Chondrocyte (in vitro differentiated cells): ENCODE measurements at places on chromosomes 2 and 18. TPM values are rescaled to one million over a fixed set of nuclear protein-coding genes. Genes with fewer than 3 reads are reported as not detected.

DNA sequence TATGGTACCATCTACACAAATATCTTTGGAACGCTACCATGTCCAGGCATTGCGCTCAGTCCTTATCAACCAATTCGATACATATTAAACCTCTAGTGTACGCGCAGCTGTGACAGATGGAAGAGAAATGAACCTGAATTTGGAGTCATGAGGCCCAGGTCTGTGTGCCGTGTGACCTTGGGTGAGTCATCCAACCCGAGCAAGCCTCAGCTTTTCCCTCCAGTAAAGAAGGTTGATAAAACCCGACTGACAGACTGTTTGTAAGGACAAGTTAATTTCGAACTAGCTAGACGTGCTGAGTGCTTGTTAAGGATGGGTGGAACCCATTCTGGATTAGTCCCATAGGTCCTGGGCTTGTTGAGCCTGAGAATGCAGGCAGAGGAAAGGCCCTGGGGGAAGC is 28.2 kb downstream of the GREB1 start:
- peaks cover 4% of the 10 kb centered on the region for H3K27me3 ChIP-seq
- DNase-seq: no peak
- no peak overlapping the region for H3K27ac ChIP-seq
- no peak overlapping the region for H3K4me3 ChIP-seq

DNA sequence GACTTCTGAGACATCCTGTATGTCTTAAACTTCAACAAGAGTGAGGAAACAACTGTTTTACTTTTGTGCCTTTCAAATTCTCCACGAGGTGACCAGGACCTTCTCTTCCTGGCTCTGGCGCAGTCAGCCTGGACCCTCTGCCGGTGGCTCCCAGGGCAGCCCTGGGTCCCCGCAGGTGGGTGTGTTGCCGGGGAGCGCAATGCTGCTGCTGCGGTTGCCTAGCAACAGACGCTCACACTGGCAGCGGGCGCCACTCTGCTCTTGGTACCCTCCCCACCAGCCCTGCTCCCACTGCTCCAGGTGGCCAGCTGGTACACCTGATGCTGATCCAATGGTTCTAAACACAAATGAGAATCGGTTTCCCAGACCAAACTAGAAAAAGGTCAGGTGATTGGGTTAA is 58.7 kb downstream of the GNAL start:
- no peak overlapping the region for H3K4me3 ChIP-seq
- DNase-seq: no peak
- peaks cover 7% of the 10 kb centered on the region for H3K4me1 ChIP-seq
- H3K27me3 ChIP-seq: peaks cover 38% of the 10 kb centered on the region

CDH20 gene
- total RNA-seq: not detected in 3 replicates

- no peak overlapping the region for H3K27ac ChIP-seq
- H3K36me3 ChIP-seq: no peaks in the 10 kb centered on the region
- no peaks in the 10 kb centered on the region for H3K27me3 ChIP-seq
- H3K4me3 ChIP-seq: no peak overlapping the region
- no peaks in the 10 kb centered on the region for H3K4me1 ChIP-seq
Measured at GRCh38 chr2:158232476-158232875, 130.8 kb downstream of the UPP2 start.

AQP12B gene
- not detected in 3 replicates for total RNA-seq

PTPRM gene
- 116 to 142 TPM (median 131 TPM) in 3 replicates for total RNA-seq

G6PC2 gene
- not detected in 3 replicates for total RNA-seq

CRYGC gene
- not detected in 3 replicates for total RNA-seq

CHPF gene
- total RNA-seq: 273 to 276 TPM (median 273 TPM) in 3 replicates

EPHA4 gene
- total RNA-seq: 3.9 to 6.8 TPM (median 5.5 TPM) in 3 replicates

C1QL2 gene
- total RNA-seq: not detected in 3 replicates

DNA sequence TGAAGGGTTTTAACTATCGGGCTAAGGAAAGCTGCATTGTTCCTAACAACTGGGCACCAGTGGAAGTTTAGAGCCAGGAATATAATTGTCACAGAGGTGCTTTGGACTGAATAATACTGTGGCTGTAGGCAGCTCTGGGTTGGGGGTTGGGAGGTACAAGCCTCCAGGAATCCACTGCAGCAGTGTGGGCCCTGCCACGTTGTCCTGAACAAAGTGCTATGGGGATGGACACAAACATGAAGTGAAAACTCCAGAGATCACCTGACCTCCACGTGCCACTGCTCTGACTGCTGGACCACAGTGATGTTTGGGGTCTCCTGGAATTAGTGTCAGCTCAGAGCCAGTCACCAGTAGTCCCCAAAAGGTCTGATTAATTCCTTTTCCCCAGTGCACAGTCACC is 110.9 kb downstream of the BCL2 start:
- DNase-seq: no peak
- H3K27ac ChIP-seq: no peak overlapping the region
- H3K4me3 ChIP-seq: no peak overlapping the region
- no peaks in the 10 kb centered on the region for H3K36me3 ChIP-seq
- no peaks in the 10 kb centered on the region for H3K27me3 ChIP-seq
- peaks cover 9% of the 10 kb centered on the region for H3K4me1 ChIP-seq

- no peaks in the 10 kb centered on the region for H3K36me3 ChIP-seq
- DNase-seq: peak; percentile 72
- peaks cover 58% of the 10 kb centered on the region for H3K4me1 ChIP-seq
- H3K4me3 ChIP-seq: peak overlapping the region; percentile 59
Measured at GRCh38 chr2:238864207-238865014, 16.5 kb downstream of the TWIST2 start.

TMEM200C gene
- 5.8 to 8.3 TPM (median 5.9 TPM) in 3 replicates for total RNA-seq

DNA sequence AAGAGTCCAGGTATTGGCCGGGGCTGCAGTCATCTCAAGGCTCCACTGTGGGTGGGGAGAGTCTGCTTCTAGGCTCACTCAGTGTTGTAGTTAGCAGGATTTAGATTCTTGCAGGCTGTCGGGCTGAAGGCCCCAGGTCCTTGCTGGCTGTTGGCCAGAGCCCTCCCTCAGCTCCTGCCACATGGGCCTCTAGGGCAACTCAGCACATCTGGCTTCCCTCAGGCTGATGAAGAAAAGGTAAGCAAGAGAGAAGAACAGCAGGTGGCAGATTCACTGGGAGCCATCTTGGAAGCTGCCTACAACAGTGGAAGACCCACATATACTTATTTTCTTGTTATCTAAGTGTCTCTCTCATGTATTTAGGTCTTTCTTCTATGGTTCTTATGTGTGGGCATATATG is 4.3 kb downstream of the MRPS9 start:
- no peaks in the 10 kb centered on the region for H3K27me3 ChIP-seq
- DNase-seq: no peak
- no peak overlapping the region for H3K4me3 ChIP-seq
- peaks cover 13% of the 10 kb centered on the region for H3K4me1 ChIP-seq
- no peak overlapping the region for H3K27ac ChIP-seq
- no peaks in the 10 kb centered on the region for H3K36me3 ChIP-seq

- H3K36me3 ChIP-seq: peaks cover 10% of the 10 kb centered on the region
- no peak overlapping the region for H3K27ac ChIP-seq
- no peaks in the 10 kb centered on the region for H3K4me1 ChIP-seq
- DNase-seq: no peak
- no peaks in the 10 kb centered on the region for H3K27me3 ChIP-seq
Measured at GRCh38 chr2:6855860-6856547, 9.7 kb downstream of the CMPK2 start.

DNA sequence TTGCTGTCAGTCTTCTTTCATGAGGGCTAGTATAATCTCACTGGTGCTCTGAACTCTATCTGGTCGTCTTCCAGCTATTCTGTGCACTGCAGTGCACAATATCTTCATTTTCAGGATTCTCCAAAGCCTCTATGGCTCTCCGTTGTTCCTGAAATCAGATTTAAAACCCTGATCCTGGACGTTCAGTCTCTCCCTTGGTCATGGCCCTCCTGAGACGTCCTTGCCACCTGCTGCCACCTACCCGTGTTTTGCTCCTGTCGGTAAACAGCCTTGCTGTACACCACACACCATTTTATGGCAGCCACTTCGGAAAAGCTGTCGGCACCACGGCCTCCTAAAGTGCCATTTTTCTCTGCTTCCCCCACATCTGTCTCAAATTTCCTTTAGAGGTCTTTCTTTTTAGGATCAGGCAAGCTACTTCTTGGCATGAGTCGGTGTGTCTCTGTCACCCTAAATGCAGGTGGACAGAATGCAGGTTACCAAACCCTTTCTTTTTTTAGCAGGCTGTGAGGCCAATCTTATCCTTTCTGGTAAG is 170.0 kb downstream of the HRH4 start:
- peaks cover 14% of the 10 kb centered on the region for H3K27me3 ChIP-seq
- H3K27ac ChIP-seq: no peak overlapping the region
- H3K4me3 ChIP-seq: no peak overlapping the region
- no peak for DNase-seq

CDK15 gene
- 3.6 to 5.9 TPM (median 4.6 TPM) in 3 replicates for total RNA-seq

- no peak for DNase-seq
- H3K4me3 ChIP-seq: no peak overlapping the region
- H3K27ac ChIP-seq: peak overlapping the region; percentile 82
- H3K27me3 ChIP-seq: no peaks in the 10 kb centered on the region
Measured at GRCh38 chr2:46909771-46910419, 5.7 kb downstream of the MCFD2 start.

MYO1B gene
- 64.7 to 116 TPM (median 114 TPM) in 3 replicates for total RNA-seq

CCDC148 gene
- total RNA-seq: 0.52 to 1.5 TPM (median 1.4 TPM) in 3 replicates

DNA sequence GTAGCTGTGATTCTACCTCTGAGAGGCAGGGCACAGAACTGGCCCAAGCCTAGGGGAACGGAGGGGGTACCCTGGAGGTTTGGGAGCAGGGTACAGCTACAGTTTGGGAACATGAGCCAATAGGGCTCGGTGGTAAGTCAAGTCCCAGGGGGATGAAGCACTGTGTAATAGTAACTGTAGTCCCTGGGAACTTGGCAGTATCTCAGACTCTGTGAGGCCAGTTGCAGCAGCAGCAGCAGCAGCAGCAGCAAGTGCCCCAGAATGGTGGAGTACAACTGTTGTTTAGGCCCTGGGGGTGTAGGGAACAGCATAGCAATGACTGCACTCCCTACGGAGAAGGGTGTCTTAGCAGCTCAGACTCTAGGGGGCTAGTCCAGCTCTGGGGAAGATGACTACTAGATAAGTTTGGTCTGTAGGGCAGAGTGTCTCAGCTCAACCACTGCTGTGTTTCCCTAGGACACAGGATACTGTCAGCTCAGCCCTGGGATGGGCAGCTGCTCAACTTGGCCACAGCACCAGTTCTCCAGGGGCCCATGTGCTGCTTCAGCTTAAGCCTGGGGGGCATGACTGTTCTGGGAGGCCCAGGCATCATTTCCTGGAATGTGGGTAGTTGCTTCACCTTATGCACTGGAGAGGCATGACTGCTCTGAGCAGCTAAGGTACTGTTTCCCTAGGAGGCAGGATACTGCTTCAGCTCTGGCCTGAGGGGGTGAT is 20.5 kb downstream of the CARF start:
- no peaks in the 10 kb centered on the region for H3K27me3 ChIP-seq
- H3K36me3 ChIP-seq: peaks cover 10% of the 10 kb centered on the region
- no peak for DNase-seq
- no peak overlapping the region for H3K4me3 ChIP-seq
- H3K27ac ChIP-seq: peak overlapping the region; percentile 87
- H3K4me1 ChIP-seq: peaks cover 23% of the 10 kb centered on the region

- no peaks in the 10 kb centered on the region for H3K36me3 ChIP-seq
- no peak for DNase-seq
- peaks cover 25% of the 10 kb centered on the region for H3K4me1 ChIP-seq
- H3K27me3 ChIP-seq: no peaks in the 10 kb centered on the region
- H3K27ac ChIP-seq: peak overlapping the region; percentile 85
Measured at GRCh38 chr2:62013641-62014040, 108.2 kb downstream of the COMMD1 start.

DNA sequence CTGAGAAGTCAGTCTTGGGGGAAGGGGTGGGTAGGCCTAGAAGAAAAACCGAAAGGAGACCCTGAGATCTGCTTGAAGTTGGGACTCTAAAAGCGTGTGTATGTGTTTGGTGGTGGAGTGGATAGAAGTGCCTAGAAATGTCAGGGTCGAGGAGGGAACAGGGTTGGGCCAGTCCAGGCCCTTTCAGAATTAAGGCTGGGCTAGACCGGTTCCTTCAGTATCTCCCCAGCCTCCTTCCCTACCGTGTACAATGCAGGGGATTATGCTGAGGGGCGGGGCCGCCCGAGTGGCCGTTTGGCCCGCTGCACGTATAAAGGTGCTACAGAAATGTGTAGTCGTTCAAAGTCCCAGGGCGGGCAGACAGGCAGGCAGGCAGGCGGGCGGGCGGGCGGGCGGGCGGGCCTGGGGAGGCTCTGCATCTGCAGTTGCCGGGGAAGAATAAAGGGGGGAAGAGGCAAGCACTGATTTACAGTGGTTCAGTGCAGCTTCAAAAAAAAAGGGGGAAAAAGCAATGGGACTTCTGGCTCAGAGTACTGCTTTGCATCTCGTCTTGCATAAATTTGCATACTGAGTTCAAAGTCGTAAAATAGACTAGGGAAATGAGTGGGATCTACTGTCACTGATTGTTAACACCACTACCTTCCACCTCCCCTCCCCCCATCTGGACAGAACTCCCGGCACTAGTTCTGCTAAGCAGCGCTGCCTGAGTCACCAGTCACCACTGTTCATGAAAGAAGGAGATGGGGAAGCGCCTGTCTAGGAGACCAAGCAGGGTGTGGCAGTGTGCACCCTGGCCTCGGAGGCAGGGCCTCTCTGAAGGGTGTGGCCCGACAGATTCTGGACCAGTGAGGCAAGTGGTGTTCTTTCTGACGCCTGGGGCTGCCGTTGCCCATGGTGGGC is 3.6 kb downstream of the IGFBP2 start:
- peak; percentile 90 for DNase-seq
- H3K27me3 ChIP-seq: no peaks in the 10 kb centered on the region
- H3K36me3 ChIP-seq: peaks cover 27% of the 10 kb centered on the region
- H3K27ac ChIP-seq: peak overlapping the region; percentile 96
- H3K4me3 ChIP-seq: peak overlapping the region; percentile 100

GPR17 gene
- not detected in 3 replicates for total RNA-seq

GRCh38 chr2:58895857-58896256 is 654.7 kb upstream of the FANCL start:
- H3K4me3 ChIP-seq: no peak overlapping the region
- H3K4me1 ChIP-seq: peaks cover 67% of the 10 kb centered on the region
- H3K36me3 ChIP-seq: no peaks in the 10 kb centered on the region
- no peak overlapping the region for H3K27ac ChIP-seq
- no peaks in the 10 kb centered on the region for H3K27me3 ChIP-seq

GRCh38 chr2:185979546-185980071 is 241.0 kb downstream of the FSIP2 start:
- H3K27me3 ChIP-seq: no peaks in the 10 kb centered on the region
- no peaks in the 10 kb centered on the region for H3K4me1 ChIP-seq
- DNase-seq: no peak
- H3K4me3 ChIP-seq: no peak overlapping the region
- no peak overlapping the region for H3K27ac ChIP-seq
- no peaks in the 10 kb centered on the region for H3K36me3 ChIP-seq

GRCh38 chr2:129504646-129505045 is 474.8 kb upstream of the RAB6C start:
- no peaks in the 10 kb centered on the region for H3K27me3 ChIP-seq
- H3K27ac ChIP-seq: no peak overlapping the region
- no peaks in the 10 kb centered on the region for H3K36me3 ChIP-seq
- DNase-seq: no peak
